ENCODE measurements at places on chromosomes 6 and 20.

DNA sequence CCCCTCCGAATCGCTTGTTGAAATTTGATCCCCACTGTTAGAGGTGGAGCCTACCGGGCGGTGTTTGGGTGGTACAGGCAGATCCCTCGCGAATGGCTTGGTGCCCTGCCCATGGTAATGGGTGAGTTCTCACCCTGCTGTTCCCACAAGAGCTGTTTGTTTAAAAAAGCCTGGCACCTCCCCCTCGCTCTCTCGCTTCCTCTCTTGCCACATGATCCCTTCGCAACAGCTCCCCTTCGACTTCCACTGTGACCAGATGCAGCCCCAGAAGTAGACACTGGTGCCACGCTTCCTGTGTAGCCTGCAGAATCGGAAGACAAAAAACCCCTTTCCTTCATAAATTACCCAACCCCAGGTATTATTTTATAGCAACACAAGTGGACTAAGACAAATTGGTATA is 292.2 kb upstream of the QKI start:
- no peak for DNase-seq

GRCh38 chr6:15080895-15081294 is 165.0 kb upstream of the JARID2 start:
- DNase-seq, result no peak

GRCh38 chr6:15628499-15629131 is 34.2 kb downstream of the DTNBP1 start:
- DNase-seq, result no peak

- no peak for DNase-seq
These were observed 45.4 kb downstream of the CDS2 start for GRCh38 chr20:5172167-5172601.

GRCh38 chr6:153405931-153406330 is 274.8 kb upstream of the RGS17 start:
- DNase-seq, result no peak

DNA sequence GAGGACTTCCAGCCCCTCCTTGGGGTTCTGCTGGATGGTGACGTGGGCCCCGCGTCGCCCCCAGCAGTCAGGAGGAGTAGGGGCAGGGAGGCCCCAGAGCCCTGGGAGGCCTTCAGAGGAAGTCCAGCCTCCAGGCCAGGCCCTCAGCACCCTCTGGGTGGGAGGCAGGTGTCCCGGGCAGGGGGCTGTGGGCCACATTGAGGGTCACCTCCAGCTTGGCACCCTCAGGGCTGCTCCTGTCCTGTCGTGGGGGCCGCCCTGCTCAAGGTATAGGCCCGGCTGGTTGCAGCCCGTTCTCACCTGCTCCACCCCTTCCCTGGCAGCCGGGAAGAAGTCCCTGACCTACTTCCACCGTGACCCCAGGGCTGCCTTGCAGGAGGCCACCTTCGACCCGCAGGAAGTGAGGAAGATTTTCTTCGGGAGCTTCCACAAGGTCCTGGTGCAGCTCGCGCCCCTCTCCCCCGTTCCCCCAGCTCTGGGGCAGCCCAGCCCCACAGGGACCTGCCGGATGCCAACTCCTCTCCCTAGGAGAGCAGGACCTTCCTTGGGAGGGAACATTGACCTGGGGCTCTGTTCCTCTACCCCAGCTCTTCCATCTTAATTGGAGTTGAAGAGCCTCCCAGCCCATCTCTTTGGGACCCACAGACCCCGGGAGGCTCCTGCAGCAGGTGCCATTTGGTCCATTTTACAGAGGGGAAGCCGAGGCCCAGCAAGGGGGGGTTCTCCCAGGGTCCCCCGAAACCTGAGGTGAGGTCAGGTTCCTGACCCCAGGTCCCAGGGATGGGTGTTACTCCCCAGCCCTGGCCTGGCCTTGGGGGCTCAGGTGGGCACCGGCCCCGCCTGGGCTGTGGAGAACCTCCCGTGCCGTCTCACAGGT is 26.4 kb downstream of the COL20A1 start:
- no peak for DNase-seq

DNA sequence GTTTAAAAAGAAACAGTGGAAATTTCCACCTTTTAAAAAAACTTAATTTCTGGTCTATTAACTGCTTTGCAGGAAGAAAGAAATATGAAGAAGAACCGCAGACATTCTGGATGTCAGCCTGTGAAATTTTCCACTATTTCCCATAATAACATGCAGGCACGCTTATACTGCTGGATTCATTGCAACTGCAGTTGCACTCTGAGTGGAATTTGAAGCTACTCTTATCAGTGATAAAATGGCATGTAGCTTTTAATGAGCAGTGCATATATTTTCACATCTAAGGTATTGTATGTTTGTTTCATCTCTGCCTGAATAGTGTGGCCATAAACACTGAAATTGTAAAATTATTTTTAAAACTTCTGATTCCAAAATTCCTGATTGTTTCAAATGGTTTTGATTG is 28.2 kb downstream of the NCOA3 start:
- DNase-seq, result no peak

GRCh38 chr6:165543781-165544180 is 119.3 kb downstream of the PDE10A start:
- no peak for DNase-seq

- DNase-seq, result no peak
These were observed 169.0 kb upstream of the GJE1 start for GRCh38 chr6:141963543-141964295.

- DNase-seq, result no peak
These were observed 138.0 kb downstream of the UTRN start for GRCh38 chr6:144423167-144423566.
